HepG2 (cell line): ENCODE measurements at places on chromosomes 16 and 17.
A peak's percentile ranks its signal among the peaks of the same experiment; 100 is the strongest.

DNA sequence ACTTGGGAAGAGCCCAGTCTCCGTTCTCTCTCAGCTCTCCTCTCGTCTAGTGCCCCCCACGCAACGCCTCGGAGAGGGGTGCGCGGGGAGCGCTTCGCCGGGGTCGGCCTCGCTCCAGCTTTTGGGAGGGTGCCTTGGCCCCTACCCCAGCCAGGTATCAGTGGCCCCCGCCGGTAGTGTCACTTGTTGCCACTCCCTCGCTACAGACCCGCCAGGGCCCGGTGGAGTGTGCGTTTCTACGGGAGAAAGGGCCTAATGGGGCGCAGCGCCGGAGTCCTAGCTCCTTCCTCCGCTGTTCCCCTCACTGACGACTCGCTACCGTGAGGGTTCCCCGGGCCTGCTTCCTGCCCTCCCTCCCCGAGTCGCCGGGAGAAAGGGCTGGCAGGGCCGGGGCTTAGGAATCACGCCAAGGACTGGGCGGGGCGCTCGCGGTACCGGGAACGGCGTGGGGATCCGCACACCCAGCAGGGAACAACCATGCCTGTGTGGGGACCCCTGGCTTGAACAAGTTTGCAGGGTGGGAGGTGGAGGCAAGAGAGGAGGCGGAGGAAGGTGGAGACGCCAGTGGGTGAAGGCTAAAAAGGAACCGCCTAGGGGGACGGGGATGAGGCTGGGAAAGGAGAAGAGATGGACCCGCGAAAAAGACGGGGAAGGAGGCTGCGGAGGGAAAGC lies 997 bp upstream of the CDH11 start:
- H3K27ac ChIP-seq, result no peak overlapping the region
- no peaks in the 10 kb centered on the region for H3K4me1 ChIP-seq
- DNase-seq, result no peak
- H3K4me3 ChIP-seq, result no peak overlapping the region
- H3K36me3 ChIP-seq, result no peaks in the 10 kb centered on the region

GRCh38 chr17:49061524-49061943 lies 64.3 kb downstream of the IGF2BP1 start:
- H3K4me3 ChIP-seq, result no peak overlapping the region
- H3K36me3 ChIP-seq, result no peaks in the 10 kb centered on the region
- H3K27me3 ChIP-seq, result no peaks in the 10 kb centered on the region
- H3K4me1 ChIP-seq, result peaks cover 9% of the 10 kb centered on the region

DNA sequence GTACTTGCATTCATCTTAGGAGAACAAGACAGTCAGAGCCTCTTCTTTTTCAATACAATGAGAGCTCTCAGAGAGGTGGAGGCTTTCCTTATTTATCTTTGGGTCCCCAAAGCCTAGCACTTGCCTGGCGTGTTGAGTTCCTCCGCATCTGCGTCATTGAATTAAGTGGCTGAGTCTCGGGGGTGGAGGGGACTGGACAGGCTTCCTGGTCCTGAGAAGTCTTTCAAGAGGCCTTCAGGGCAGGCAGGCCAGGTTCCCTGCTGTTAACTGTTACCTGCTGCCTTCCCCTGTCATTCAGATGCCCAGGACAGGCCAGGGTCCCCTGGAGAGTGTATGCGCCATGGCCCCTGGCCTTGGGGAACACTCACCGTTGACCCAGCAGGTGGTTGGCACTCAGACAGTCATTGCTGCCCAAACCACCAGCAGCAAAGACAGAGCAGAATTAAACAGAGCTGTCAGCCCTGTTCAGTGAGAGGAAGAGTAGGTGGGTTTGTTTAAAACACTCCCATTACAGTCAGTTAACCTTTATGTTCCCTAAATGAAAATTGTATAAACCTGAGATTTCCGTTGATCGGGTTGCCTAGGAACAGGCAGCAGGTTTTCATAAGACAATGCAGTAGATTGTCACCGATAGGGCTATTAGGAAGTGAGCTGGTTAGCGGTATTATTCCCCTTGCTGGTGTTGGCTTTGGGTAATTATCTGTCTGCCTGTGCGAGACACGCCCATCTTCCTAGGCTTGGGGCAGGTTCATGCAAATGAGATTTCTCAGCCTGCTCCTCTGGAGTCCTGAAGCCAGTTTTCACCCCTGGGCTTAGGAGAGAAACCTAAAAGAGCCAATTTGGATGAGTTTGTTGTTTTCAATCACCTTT lies 132.7 kb downstream of the CCDC182 start:
- peak; percentile 27 for DNase-seq
- H3K4me3 ChIP-seq, result no peak overlapping the region
- H3K27ac ChIP-seq, result no peak overlapping the region
- H3K27me3 ChIP-seq, result no peaks in the 10 kb centered on the region
- peaks cover 14% of the 10 kb centered on the region for H3K36me3 ChIP-seq

- H3K4me1 ChIP-seq, result no peaks in the 10 kb centered on the region
- H3K36me3 ChIP-seq, result no peaks in the 10 kb centered on the region
- peaks cover 6% of the 10 kb centered on the region; the same call in 1 of the 3 replicates for H3K27me3 ChIP-seq
- H3K4me3 ChIP-seq, result no peak overlapping the region
Measured at GRCh38 chr17:71919186-71919585, 201.6 kb upstream of the SOX9 start.

GRCh38 chr16:49463529-49463928 lies 89.9 kb downstream of the C16orf78 start:
- peaks cover 2% of the 10 kb centered on the region; the same call in 1 of the 2 replicates for H3K27me3 ChIP-seq
- no peaks in the 10 kb centered on the region for H3K36me3 ChIP-seq
- no peak for DNase-seq
- H3K4me3 ChIP-seq, result no peak overlapping the region

- no peak overlapping the region for H3K27ac ChIP-seq
- no peak overlapping the region for H3K4me3 ChIP-seq
Measured at GRCh38 chr17:39974433-39974832, 6.2 kb upstream of the PSMD3 start.

DNA sequence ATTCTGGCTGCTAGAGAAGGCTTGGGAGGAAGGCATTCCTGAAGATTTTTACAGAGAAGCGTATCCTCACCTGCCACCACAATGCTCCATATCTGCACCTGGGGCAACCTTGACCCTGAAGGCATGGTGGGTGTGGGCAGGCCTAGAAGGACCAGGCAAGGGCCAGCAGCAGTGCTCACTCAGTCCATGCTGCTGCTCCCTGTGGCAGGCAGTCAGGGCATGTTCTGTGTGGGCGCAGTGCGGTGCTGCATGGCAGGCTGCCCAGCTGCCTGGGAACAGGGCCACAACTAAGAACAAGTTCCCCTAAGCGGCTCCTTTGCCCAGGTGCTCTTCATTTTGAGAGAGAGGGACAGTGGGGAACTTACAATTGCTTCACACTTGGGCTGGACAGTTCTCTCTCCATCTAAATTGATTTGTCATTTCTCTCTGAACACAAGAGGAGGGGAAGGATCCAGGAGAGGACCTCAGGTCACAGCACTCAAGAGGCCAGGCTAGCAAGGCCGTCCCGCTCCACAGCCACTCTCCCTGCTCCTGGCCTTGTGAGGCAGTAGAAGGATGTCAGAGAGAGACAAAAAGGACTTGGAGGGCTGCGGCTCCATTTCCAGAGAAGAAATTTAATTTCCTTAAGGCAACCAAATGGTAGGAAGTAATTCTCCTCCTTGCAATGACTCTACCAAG lies 158.8 kb downstream of the AATF start:
- peaks cover 84% of the 10 kb centered on the region for H3K36me3 ChIP-seq
- H3K4me1 ChIP-seq, result no peaks in the 10 kb centered on the region
- H3K4me3 ChIP-seq, result no peak overlapping the region
- no peaks in the 10 kb centered on the region for H3K27me3 ChIP-seq
- no peak overlapping the region for H3K27ac ChIP-seq

- no peak for DNase-seq
- H3K36me3 ChIP-seq, result no peaks in the 10 kb centered on the region
Measured at GRCh38 chr16:57115514-57116182, 23.3 kb downstream of the CPNE2 start.

DNA sequence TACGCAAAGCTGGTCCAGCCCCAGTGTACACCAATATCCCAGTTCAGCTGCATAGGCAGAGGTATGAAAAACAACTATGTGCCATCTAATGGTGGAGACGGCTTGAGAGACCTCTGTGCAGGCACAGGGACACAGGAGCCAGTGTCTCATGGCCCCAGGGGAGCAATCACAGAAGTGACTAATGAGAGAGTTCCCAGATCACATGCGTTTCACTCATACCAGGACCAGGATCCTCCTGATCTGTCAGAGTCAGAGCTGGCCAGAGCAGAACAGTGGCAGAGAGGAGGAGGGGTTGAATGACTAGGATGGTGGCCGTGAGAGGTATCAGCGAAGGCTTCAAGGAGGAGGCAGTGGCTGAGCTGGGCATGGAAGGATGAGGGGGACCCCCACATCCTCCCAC lies 41.1 kb downstream of the TMEM132E start:
- H3K4me3 ChIP-seq, result no peak overlapping the region
- no peaks in the 10 kb centered on the region for H3K36me3 ChIP-seq
- H3K27me3 ChIP-seq, result peaks cover 9% of the 10 kb centered on the region; the same call in 1 of the 3 replicates
- H3K4me1 ChIP-seq, result no peaks in the 10 kb centered on the region

GRCh38 chr16:65965628-65966027 lies 400.9 kb upstream of the CDH5 start:
- no peak overlapping the region for H3K4me3 ChIP-seq
- no peaks in the 10 kb centered on the region; the same call in 1 of the 2 replicates for H3K27me3 ChIP-seq
- no peaks in the 10 kb centered on the region for H3K4me1 ChIP-seq

- H3K27me3 ChIP-seq, result no peaks in the 10 kb centered on the region; the same call in 2 of the 3 replicates
- H3K27ac ChIP-seq, result no peak overlapping the region
Measured at GRCh38 chr16:27795992-27796614, 246.2 kb downstream of the KATNIP start.

DNA sequence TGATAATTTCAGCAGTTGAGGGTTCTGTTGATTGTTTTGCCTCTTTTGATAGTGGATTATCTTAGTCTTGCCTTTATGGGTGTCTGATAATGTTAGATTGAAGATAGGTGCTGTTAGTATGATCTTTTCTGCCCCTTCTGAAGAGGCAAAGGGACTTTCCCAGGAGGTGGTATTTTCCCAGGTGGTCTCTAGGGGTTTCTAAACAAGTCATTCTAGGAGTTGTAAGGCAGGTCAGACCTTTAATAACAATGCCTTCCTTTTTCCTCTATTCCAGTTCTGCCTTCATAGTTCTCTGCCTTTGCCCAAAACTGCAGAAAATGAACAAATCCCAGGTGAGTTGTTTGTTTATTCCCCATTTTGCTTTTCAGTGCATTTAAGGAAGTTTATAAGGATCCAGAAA lies 4.3 kb downstream of the ZFP1 start:
- no peak for DNase-seq
- H3K27ac ChIP-seq, result no peak overlapping the region
- no peaks in the 10 kb centered on the region for H3K27me3 ChIP-seq
- H3K4me3 ChIP-seq, result no peak overlapping the region
- H3K36me3 ChIP-seq, result peaks cover 37% of the 10 kb centered on the region
